Stimulated activated CD4-positive, alpha-beta T cell treated with anti-CD3 and anti-CD28 coated beads, Interleukin-1b, Interleukin-23, amount 100 ng/mL, for 4 hours (primary cell): ENCODE measurements at places on chromosomes 11 and 22.
A peak's percentile ranks its signal among the peaks of the same experiment; 100 is the strongest.

DNA sequence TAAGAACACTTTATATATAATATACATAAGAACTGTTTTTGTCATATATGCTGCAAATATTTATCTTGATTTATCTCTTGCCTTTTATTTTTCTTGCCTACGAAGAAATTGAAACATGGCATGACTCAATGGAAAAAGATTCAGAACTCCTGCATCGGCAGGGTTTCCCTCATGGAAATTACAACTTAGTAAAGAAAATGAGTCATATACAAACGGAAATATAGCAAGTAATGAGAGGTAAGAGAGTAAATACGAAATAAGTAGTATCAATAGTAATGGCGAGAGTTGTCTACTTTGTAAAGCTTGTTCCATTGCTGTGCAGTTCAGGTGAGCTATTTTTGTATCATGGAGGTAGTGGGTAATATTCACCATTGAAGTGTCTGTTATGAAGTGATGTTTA, 350.4 kb downstream of the DDX10 start:
- no peak for DNase-seq

- DNase-seq, result no peak
Observed at GRCh38 chr22:34966980-34967565, 98.9 kb upstream of the ISX start.

DNA sequence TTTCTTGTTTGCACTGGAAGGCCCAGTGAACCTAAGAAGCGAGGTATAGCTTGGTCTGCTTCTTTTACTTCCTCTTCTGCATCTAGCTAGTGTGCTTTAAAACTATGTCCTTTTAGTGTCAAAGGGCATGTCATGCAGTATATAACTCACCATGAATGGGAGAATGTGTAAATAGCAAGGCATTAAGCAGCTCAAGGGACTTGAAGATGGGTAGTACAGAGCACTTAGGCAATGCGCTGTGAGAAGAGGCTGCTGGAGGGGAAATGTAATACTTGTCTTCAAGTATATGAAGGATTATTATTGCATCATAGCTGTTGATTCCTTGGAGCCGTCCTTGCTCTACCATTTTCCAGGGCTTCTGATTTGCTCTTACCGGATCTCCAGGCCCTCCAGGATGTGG, 7.6 kb downstream of the MAML2 start:
- DNase-seq, result no peak

DNA sequence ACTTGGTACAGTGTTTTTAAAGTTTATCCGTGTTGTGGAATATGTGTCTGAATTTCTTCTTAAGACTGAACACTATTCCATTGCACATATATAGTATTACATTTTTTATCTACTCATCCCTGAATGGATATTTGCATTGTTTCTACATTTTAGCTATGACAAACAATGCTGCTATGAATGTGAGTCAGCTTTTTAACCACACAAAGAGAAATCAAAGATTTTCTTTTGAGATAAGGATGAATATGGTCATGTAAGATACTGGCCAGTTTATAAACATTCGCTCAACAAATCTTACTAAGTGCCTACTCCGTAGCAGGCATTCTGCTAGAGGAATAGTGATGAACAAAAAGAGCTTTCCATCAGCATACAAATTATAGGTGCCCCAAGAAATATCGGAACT, 16.5 kb upstream of the OR9G4 start:
- DNase-seq, result no peak

DNA sequence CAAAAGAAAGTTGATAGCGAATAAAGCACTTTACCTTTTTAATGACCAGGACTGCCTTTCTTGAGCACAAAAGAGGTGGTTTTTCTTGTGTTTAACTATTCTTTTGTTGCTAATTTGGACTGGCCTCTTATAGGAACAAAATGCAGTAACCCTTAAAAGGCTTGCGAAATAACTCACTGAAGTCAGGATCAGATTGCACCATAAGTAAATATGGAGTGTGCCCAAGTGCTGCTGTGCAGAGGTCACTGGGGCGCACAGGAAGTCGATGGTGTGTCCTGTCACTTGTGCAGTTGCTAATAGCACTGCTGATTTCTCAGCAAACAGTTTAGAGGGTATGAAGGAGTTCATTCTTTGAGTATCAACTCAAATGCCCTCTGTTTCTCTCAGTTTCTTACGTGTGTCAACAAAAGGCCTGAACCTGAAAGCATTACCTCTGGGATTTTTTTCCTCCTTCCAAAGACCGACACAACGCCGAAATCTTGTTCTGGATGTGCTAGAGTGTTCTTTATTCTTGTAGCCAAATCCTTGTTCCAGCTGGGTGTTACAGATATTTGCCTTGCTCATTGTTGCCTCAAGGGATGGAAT, 71.3 kb downstream of the ATXN10 start:
- no peak for DNase-seq

- DNase-seq, result no peak
Observed at GRCh38 chr11:3095712-3096361, 38.6 kb upstream of the CARS1 start.

- DNase-seq, result no peak
Observed at GRCh38 chr11:17696741-17697140, 22.6 kb upstream of the MYOD1 start.

- no peak for DNase-seq
Observed at GRCh38 chr22:32048069-32048468, 5.0 kb downstream of the SLC5A1 start.

DNA sequence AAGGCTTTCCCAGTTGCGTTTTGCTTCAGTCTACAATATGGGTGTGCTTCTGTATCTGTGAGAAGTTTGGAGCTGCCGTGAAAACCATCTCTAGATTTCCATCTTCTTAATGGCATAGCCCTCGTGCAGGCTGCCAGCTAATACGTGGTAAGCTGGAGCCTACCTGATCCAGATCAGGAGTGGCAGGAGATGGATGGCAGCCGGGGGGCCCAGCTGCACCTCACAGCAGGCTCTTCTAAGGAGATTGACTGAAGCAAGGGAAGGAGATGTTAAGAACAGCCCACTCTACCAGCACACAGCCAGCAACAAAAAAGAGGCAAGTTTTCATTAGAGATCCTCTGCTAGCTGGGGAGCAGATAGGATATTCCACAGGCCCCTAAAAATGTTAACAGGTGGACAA, 115.5 kb downstream of the MSANTD4 start:
- DNase-seq, result no peak

DNA sequence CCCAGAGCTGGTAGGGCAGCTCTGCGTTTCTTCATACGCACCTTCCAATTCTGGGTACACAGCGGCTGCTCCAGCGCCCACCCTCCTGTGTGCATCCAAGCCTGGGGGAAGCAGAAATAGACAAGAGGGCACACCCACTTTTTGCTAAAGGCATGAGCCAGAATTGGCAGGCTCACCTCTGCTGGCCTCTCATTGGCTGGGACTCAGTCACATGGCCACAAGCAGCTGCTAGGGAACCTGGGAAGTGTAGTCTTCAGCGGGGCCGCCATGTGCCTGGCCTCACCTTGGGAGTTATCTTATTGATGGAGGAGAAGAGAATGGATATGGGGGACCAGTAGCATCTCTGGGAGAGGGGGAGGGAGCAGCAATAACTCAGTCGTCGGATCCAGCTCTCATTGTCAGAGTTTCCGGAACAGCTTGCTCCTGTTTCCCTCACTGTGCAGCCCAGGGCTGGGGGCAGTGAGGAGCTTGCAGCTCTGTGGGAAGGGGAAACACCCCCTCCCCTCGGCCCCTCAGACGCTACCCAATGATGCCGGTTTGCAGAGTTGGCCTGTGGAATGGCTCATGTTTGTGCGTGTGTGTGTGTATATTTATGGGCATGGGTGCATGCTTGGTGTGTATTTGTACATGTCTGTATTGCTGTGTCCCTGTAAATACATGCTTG, 11.8 kb upstream of the MIEF1 start:
- peak; percentile 62 for DNase-seq

DNA sequence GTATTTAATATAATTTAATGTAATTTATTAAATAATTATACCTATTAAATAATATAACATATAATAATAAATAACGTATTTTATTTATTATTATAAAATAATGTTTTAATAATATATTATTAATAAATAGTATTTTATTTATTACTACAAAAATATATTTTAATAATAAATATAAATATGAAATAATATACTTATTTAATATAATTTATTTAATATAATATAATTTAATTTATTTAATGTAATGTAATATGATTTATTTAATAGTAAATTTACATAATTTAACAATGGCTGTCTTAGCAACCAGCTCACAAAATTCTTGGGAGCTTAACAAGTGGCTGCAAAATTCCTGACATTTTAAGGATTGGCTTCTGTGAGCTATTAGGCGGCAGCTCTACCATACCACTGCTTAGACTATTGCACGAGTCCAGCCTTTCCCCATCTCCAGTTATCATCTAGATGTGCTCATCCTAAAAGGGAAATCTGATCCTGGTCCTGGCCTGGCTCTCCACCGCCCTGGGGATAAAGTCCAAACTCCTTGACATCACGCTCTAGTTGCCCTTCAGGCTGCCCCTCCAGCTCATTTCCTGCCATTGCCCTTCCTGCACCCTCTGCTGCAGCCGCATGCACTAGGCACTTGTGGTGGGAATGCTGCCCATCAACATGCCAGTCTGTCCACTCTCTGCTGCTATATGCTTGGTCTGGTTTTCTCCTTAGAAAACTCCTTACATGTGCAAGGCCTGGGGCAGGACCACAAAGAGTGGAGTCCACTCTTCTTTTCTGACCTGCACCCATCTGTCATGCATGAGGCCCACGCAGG, 9.8 kb downstream of the MMP20 start:
- no peak for DNase-seq

DNA sequence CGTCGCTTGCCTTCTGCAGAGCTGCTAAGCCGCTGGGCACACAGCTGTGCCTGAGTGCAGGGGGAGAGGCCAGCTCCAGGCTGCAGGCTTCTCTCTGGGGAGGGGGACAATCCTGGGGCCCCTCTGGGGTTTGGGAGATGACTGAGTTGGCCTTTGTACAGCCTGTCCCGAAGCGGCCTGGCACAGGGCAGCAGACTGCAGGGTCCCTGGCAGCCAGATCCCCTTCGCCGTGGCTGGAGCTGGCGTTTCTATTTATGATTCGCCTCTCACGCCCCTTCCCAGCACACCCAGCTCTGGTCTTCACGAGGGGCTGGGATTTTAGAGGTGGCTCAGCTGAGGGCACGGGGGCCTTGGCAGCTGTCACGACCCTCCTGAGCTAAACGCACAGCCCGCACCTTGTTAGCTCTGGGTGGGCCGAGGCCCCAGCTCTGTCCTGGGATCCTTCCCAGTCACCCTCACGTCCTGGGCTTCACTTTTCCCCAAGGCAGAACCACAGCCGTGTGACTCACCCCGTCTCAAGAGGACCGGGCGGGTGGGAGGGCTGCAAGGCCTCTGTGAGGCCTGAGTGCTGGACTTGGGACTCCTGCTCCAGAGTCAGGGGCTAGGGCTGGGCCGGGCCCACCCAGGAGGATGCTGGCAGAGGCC, 18.4 kb downstream of the OSBPL5 start:
- no peak for DNase-seq

GRCh38 chr11:37320921-37321320, 722.9 kb upstream of the RAG2 start:
- DNase-seq, result no peak

GRCh38 chr11:86816251-86816726, 15.9 kb downstream of the PRSS23 start:
- DNase-seq, result no peak

- DNase-seq, result no peak
Observed at GRCh38 chr11:67271541-67272284, 5.4 kb downstream of the GRK2 start.

GRCh38 chr11:81237139-81237538, 1496.5 kb downstream of the FAM181B start:
- no peak for DNase-seq

DNA sequence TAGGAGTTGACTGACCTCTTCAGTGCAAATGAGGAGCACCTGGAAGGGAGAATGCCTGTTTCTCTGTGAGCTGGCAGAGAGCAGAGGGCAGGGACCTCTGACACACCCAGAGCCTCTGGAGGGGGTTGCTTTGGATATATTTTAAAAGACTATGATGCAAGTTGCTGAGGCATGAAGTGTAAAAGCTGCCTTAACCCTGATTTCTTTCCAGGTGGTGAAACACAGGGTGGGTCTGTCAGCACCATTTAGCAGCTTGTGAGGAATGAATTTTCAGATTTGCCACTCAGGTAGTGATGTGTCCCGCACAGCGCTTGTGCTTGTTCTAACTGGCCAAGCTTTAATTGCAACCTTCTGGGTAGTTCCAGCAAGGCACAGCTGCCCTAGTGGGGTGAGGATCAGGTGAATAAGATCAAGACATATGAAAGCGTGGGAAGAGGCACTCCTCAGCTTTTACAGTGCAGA, 90.2 kb downstream of the SWAP70 start:
- DNase-seq, result no peak

DNA sequence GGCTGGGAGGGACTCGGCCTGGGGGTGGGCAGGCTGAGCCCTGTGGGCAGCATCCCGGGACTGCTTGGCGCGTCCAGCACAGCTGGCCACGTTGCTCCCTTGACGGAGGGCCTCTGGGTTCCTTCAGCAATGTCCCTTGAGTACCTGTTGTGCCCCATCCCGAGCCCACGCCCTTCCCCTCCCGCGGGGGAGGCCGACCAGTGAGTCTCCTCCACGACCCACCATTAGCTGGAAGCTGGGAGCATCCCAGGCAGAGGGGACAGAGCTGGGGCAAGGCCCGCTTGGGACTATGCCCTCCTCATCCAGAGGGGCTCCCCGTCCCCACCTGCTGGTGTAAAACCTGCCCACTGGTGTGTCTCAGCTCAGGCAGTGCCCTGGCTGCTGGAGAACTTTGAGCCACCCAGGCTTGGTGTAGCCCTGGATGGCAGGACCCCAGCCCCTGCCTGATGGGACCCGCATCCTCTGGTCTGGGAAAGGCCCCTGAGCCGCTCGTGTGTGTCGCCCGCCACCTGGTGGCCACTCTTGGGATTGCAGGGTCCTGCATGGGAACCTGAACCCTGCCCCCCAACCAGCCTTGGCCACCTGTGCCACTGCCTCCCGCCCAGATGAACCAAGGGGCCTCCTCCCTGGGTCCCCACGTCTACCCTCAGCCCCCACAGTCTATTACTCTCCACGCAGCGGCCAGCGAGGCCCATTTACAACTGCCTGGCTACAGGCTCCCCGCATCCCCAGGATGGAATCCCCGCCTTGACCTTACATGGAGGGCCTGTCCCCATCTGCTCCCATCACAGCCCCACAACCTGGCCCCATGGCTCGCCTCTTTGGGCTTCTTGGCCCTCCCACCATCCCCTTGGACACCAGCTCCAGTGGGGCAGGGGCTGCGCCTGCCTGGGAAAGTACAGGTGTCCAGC, 16.6 kb upstream of the ARHGAP8 start:
- DNase-seq, result peak; percentile 84

- no peak for DNase-seq
Observed at GRCh38 chr11:86497310-86497709, 122.6 kb downstream of the CCDC81 start.

- DNase-seq, result no peak
Observed at GRCh38 chr11:31943056-31943780, 132.1 kb upstream of the PAX6 start.

- DNase-seq, result no peak
Observed at GRCh38 chr11:89490602-89490980, 584 bp downstream of the NOX4 start.

GRCh38 chr11:12414611-12415010, 37.2 kb downstream of the PARVA start:
- no peak for DNase-seq

- DNase-seq, result no peak
Observed at GRCh38 chr11:1129611-1130160, 28.1 kb upstream of the MUC5AC start.

- no peak for DNase-seq
Observed at GRCh38 chr11:28488336-28488735, 380.1 kb downstream of the METTL15 start.
